ENCODE measurements at places on chromosomes 4 and X. TPM values are rescaled to one million over a fixed set of nuclear protein-coding genes. Genes with fewer than 3 reads are reported as not detected.

SLIT2 gene
- total RNA-seq, result 3.7 TPM

- no peak for DNase-seq
These were observed 1.9 kb downstream of the SEC24D start for GRCh38 chr4:118834070-118834469.

DNA sequence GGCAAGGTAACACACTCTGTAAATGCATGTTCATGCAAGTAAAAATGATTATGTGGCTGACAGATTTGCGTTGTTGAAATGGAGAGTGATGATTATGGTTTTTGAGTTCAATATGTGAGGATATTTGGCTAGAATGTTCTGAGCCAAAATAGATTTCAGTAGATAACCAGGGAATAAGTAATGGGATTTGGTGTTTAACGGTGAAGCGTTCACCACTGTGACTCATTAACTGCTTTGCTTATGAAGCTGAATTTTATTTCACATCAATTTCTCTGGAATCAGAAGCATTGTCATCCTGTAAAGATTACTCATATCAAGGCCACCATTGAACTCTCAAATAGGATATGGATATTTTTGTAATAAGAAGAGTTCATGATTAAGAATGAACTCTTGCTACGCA, 11.7 kb downstream of the AFP start:
- DNase-seq, result no peak

- DNase-seq, result no peak
These were observed 22.8 kb downstream of the HSD17B13 start for GRCh38 chr4:87299898-87300297.

- no peak for DNase-seq
These were observed 476.3 kb upstream of the RPS6KA3 start for GRCh38 chrX:20743046-20743445.
